Tibial nerve (tissue), 4 donors: ENCODE measurements at places on chromosomes 3 and 15. TPM values are rescaled to one million over a fixed set of nuclear protein-coding genes. Genes with fewer than 3 reads are reported as not detected.

DNA sequence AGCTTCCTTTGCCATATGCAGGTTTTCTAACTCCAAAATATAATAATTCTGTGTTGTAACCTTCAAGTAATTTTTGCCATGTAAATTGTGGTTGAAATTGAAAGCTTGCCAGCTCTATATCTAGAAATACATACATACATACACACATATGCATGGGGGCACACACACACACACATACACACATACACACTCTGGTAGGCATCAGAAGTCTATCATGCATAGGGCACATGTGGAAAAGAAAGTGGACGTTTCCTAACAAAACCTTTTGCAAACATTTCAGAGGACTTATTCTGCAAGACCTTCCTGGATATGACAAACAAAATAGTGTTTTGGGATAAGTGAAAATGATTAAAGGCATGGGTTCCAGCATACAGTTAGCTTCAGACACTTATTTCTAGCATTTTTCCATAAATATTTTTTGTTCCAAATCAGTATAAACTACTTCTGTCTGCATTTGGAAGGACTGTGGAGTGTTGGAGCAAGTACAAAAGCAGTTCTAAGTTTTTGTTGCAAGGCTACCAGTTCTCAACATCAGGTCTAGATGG lies 578.9 kb downstream of the RBMS3 start:
- no peaks in the 10 kb centered on the region for H3K36me3 ChIP-seq
- no peak for DNase-seq
- no peak overlapping the region for H3K4me3 ChIP-seq
- no peaks in the 10 kb centered on the region for H3K4me1 ChIP-seq
- no peak overlapping the region for H3K27ac ChIP-seq

The IL17RD gene
- 10.2 TPM for total RNA-seq

The TMIE gene
- not detected for total RNA-seq

DNA sequence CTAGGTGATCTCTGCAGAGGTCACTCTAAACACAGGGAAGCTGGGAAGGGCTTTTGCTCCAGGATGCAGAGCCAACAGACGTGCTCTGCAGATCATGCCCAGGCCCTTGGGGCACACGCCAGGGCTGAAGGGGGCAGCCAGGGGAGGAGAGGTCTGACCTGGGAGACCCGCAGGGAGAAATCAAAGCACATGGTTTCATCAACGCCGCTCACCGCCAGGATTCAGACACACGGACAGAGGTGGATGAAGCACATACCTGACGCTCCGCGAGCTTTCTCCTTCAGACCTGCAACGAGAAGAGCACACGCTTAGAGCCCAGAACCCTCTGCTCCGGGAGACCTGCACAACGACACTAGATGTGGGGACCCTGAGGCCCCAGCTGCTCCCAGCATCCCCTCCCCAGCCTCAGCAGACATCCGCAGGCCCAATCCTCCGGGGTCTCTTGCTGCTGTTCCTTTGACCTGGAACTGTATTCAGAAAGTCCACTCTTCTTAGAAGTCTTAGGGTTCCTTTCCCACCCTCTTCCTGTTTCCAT lies 90.7 kb upstream of the IQSEC1 start:
- no peaks in the 10 kb centered on the region for H3K27me3 ChIP-seq
- no peak for DNase-seq
- no peak overlapping the region for H3K27ac ChIP-seq
- no peak overlapping the region for H3K4me3 ChIP-seq
- H3K4me1 ChIP-seq, result no peaks in the 10 kb centered on the region

- H3K27ac ChIP-seq, result no peak overlapping the region
- H3K36me3 ChIP-seq, result peaks cover 62% of the 10 kb centered on the region
- no peak overlapping the region for H3K4me3 ChIP-seq
- DNase-seq, result no peak
- H3K4me1 ChIP-seq, result no peaks in the 10 kb centered on the region
- H3K27me3 ChIP-seq, result no peaks in the 10 kb centered on the region
Measured at GRCh38 chr3:33521736-33522135, 81.5 kb upstream of the UBP1 start.

The FOXL2NB gene
- not detected for total RNA-seq

DNA sequence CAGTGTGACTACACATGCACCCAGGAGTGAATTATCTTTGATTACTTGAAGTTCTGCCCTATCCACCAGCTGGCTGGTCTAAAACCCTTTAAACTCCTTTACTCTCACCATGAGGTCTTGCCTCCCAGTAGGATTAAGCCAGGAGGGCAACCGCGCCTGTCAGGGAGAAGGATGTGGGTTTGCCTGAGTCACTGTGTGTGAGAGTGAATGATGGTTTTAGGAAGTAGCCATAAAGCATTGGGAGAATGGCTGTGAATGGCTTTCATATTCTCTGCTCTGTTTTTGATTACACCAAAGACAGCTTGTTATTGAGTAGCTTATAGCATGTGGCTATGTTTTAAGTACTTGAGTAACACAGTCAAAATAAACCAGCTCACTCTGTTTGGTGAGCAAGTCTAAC lies 637.7 kb upstream of the TBL1XR1 start:
- no peak overlapping the region for H3K4me3 ChIP-seq
- no peak overlapping the region for H3K27ac ChIP-seq
- peaks cover 22% of the 10 kb centered on the region for H3K4me1 ChIP-seq
- no peaks in the 10 kb centered on the region for H3K27me3 ChIP-seq

- no peaks in the 10 kb centered on the region for H3K27me3 ChIP-seq
- no peaks in the 10 kb centered on the region for H3K36me3 ChIP-seq
- no peak for DNase-seq
- H3K4me3 ChIP-seq, result no peak overlapping the region
- no peak overlapping the region for H3K27ac ChIP-seq
- H3K4me1 ChIP-seq, result no peaks in the 10 kb centered on the region
Measured at GRCh38 chr3:120025520-120025919, 68.7 kb downstream of the GSK3B start.

The PLSCR4 gene
- total RNA-seq, result 108 TPM
